ENCODE measurements at places on chromosomes 5 and 9.

DNA sequence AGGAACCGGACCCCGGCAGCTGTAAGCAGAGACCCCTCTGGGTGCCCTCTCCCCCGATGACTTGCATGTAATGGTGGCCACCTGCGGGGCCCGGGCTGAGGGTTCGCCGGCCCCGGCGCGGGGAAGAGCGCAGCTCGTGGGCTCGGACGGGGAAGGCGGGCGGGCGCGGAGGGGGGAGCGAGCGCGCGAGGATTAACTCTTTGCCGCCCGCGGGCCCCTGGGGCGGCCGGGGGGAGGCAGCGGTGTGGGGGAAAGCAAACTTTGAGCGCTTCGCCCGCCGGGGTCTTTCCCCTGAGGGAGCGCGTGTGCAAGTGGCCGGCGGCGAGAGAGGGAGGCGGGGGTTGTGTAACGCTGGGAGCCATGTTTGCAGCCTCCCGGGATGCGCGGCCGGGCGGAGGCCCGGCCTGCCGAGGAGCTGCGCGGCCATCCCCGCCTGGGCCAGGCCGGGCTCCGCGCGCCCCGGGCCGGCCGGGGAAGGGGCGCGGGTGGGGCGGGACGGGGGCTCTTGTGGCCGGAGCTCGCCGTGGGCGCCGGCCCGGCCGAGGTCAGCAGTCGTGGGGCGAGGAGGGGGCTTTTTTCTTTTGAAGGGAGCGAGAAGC is 547 bp downstream of the ANP32B start:
- no peak for DNase-seq

DNA sequence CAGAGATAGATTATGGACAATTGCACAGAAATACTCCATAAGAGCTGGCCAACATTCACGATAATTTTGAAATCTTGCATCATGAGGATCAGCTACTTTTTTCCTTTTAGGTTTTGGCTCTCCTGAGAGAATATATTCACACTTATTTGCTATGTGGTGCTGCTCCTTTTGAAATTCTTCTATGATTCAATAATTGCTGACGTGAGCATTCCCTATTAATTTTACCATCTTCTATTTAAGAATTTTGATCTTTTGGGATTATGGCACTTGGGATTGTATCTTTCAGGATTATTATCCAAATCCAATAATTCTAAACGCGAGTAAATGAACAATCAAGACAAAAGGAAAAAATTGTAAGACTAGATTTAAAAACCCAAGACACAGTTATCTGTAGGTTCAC is 358.8 kb downstream of the ELAVL2 start:
- no peak for DNase-seq

DNA sequence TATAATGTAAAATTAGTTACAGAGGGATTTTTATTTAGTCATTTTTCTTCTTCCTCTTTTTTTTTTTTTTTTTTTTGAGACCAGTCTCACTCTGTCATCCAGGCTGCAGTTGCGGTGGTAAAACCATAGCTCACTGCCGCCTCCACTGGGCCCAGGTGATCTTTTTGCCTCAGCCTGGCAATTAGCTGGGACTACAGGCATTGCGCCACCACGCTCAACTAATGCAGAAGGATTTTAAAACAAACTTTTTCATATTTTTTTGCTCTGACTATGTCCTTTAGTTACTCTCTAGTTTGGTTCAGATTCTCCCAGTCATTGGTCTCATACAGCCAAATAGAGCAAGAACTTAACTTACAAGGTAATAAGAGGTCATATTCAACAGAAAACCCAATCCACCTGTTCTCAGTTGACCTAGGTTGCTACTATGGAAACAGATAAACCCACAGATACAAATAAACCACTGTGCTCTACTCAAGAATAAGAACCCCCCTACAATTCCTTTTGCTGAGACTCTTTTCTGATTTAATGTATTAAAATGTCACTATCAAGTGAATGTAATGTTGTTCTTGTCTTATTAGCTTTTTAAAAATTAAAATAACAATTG is 50.1 kb upstream of the TTC39B start:
- no peak for DNase-seq

GRCh38 chr5:111252799-111253545 is 28.8 kb downstream of the CAMK4 start:
- no peak for DNase-seq

- DNase-seq: no peak
These were observed 41.8 kb upstream of the CDKN2B start for GRCh38 chr9:22050924-22051323.

GRCh38 chr9:87118594-87118993 is 171.3 kb upstream of the GAS1 start:
- no peak for DNase-seq

- no peak for DNase-seq
These were observed 306.9 kb upstream of the C9orf72 start for GRCh38 chr9:27880156-27880555.

DNA sequence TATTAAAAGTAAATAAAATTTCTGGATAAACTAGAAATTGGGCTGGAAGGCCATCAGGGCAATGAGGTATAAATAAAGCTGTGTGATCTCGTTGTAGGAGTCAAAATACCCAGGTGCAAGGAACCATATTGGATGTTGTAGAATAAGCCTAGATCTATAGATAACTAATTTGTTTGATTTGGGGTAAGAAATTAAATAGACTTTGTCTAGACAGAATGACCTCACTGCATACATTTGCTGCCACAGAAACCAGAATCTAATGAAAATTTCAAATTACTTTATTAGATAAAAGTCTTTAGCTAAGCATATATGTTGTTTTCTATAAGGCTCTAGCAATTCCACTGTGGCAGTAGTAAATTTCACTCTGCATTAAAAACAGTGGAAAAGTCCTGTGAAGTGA is 225.2 kb upstream of the ITGA1 start:
- no peak for DNase-seq

- no peak for DNase-seq
These were observed 163.9 kb upstream of the RASA1 start for GRCh38 chr5:87103616-87104287.

- DNase-seq: no peak
These were observed 1.1 kb upstream of the TENT4A start for GRCh38 chr5:6712142-6712576.

DNA sequence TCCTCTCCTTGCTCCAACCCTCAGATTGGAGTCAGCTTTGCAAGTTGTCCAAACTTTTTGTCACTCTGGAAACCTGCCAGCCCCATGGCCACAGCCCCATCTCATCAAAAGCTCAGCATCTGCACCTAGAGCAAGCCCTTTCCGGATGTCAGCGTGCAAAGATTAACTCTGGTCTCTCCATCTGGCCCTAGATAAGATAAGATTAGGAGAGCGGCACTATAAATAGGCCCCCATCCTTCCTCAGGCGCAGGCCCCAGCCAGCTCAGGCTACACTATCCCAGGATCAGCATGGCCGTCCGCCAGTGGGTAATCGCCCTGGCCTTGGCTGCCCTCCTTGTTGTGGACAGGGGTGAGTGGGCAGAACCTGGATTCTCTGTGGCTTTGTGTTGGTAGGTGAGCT is at the start of gene SPINK4:
Gene SPINK4 (plus strand): TSS at position 247 of the 400 bp plus-strand sequence. CDS start 42 bp downstream, at position 289.
- no peak for DNase-seq

GRCh38 chr5:41809128-41809527 is 61.1 kb downstream of the OXCT1 start:
- no peak for DNase-seq

GRCh38 chr5:34652914-34653313 is 3.2 kb upstream of the RAI14 start:
- no peak for DNase-seq

DNA sequence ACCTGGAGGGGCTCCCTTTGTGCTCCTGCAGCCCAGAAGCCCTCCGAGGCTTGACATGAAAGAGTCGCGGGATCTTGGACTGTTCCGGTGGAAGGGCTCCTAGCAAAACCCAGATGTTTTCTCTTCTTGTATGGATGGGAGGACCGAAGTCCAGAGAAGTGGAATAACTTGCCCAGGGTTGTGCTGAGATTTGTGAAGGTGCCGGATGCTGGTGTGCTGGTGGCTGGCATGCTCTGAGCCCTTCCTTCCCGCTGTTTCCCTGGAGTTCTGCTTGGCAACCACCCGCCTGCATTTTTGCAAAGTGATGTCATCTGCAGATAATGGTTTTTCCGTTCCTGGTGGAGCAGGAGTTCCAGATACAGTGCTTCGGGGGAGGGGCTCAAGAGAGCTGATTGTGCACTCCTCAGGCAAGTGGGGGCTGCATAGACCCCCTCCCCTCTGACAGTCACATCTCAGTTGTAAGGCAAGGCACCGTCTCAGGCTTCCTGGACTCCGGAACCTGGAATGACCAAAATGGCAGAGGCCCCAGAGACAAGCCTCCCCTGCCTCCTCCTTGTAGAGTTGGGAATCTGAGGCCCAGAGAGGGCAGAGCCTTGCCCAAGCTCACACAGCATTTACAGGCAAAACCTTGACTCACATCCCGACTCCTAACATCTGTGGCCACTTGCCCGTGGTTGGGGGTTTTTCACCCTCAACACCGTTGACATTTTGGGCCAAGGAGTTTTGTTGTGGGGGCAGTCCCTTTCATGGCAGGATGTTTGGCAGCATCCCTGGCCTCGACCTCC is 157.0 kb downstream of the RGS3 start:
- DNase-seq: no peak

- no peak for DNase-seq
These were observed 314.0 kb upstream of the SMARCA2 start for GRCh38 chr9:1701113-1701512.

- DNase-seq: no peak
These were observed 8.1 kb upstream of the ZBTB43 start for GRCh38 chr9:126796758-126797157.

DNA sequence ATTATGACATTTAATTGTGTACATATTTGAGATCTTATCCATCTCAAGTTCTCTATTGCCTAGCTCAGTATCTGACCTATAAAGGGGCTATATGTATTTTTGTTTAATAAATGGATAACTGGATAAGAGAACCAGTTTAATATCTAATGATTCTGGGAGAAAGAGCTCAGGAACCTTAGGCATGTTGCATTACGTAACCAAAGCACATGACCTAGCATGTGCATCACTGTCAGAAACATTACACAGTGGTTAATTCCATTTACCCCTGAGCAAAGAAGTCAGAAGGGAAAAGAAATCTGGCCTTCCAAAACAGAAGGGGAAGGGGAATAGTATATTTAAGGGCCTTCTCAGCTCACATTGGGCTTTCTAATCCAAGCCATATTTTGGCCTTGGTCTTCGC is 12.3 kb downstream of the PAPPA start:
- no peak for DNase-seq

- DNase-seq: peak; percentile 20
These were observed 40.6 kb upstream of the ITGA2 start for GRCh38 chr5:52948418-52949076.

GRCh38 chr5:71834601-71835000 is 115.5 kb downstream of the CARTPT start:
- no peak for DNase-seq

DNA sequence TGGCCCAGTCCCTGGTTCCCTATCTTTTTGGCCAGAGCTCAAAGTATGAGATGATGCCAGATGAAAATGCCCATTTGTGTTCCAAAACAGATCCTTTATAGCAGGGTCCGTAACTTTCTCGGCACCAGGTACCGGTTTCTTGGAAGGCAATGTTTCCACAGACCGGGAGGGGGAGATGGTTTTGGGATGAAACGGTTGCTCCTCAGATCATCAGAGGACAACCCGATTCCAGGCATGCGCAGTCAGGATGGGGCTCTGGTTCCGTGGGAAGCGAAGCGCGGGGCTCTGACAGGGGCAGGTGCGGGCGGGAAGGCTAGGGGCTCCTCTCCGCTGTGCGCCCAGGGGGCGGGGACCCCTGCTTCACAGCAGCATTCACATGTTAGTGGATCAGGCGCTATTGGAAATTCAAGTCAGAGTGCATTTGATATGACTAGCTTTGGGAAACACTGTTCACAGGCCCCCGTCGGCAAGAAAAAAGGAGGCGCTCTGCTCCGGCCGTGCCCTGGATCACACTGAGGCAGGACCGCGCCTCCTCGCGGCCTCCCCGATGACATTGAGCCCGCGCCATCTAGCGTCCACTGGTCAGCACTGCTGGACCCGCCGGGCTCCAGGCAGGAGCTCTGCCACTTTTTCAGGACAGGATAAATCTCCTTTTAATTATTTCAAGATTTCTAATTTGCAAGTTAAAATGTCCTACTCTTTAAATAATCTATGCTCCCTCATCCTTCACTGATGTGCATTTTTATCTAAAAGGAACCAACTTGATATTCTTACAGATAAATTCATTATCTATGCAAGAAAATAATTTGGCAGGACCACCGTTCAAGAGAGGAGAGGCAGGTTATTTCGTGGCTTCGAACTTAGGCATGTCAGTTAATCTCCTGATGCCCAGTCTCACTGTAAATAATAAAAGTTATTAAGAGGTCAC is 190.0 kb downstream of the FANCC start:
- peak; percentile 54 for DNase-seq

DNA sequence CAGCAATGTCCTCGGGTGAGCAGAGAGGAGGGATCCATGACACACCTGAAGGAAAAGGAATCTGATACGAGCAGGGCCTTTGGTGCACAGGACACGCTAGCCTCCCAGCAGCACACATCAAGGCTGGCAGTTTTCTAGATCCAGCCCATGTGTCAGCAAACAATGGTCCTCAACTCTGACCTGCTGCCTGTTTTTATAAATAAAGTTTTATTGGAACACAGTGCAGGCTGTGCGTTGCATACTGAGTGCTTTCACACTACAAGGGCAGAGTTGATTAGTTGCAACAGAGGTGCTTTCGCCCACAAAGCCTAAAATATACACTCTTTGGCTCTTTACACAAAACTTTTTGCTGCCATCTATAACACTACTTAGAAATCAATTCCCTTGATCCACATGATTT is 147.1 kb downstream of the MYO10 start:
- no peak for DNase-seq

GRCh38 chr5:181261320-181262049 is 542 bp upstream of the TRIM52 start:
- DNase-seq: no peak

- DNase-seq: no peak
These were observed 139.3 kb downstream of the ZSWIM6 start for GRCh38 chr5:61471352-61471751.

DNA sequence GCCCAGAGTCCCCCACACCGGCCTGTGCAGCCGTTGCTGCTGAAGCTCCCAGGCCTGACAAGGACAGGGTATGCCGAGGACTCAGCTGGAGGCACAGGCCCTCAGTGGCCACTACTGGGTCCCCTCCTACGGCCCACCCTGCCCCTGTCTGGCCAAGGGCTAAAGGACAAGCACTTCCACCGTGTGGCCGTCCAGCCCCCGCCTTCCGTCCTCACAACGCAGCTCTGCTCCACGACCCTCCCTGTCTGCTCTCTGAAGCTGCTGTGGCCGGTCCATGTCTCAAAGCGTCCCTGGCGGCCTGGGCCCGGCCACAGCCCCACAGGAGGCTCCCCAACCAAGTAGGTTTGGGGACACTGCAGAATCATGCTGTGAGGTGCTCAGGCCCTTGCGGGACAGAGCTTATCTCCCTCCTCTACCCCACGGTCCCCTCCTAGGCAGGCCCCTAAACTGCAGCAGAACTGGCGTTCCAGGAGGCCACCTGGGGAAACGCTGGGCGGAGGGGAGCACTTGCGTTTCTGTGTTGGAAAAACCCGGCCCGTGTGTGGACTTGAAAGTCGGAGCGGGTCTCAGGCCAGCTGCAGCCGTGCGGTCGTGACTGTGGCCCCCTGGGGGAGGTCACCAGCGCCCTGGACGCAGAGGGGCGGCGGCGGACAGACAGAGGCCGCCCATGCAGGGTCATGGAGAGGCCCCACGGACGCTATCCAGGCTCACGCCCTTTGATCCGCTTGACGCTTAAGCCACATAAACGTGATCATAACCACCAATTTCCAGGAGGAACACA is 45.6 kb downstream of the NKD2 start:
- DNase-seq: no peak

GRCh38 chr9:71663931-71664459 is 104.3 kb downstream of the CEMIP2 start:
- no peak for DNase-seq

- DNase-seq: no peak
These were observed 42.8 kb downstream of the NFIB start for GRCh38 chr9:14271093-14271673.

Measured in activated CD8-positive, alpha-beta memory T cell treated with anti-CD3 and anti-CD28 coated beads for 1 hour (primary cell).